WTC11 (cell line): ENCODE measurements at places on chromosomes 13 and 19. TPM values are rescaled to one million over a fixed set of nuclear protein-coding genes. Genes with fewer than 3 reads are reported as not detected.

The MOB3A gene
- 8.1 to 9.8 TPM (median 9.6 TPM) in 3 replicates for total RNA-seq

The CARM1 gene
- total RNA-seq = 125 to 126 TPM (median 126 TPM) in 3 replicates

- peak; percentile 34 for DNase-seq
- H3K4me1 ChIP-seq = no peaks in the 10 kb centered on the region
- H3K27me3 ChIP-seq = no peaks in the 10 kb centered on the region
- no peak overlapping the region for H3K4me3 ChIP-seq
- no peaks in the 10 kb centered on the region for H3K36me3 ChIP-seq
Observed at GRCh38 chr13:69565334-69565733, 542.3 kb upstream of the ATXN8OS start.

GRCh38 chr19:3006075-3006767 is 22.9 kb downstream of the TLE2 start:
- peak; percentile 96 for DNase-seq
- H3K4me3 ChIP-seq = no peak overlapping the region
- H3K27me3 ChIP-seq = no peaks in the 10 kb centered on the region
- H3K27ac ChIP-seq = no peak overlapping the region
- no peaks in the 10 kb centered on the region for H3K4me1 ChIP-seq

DNA sequence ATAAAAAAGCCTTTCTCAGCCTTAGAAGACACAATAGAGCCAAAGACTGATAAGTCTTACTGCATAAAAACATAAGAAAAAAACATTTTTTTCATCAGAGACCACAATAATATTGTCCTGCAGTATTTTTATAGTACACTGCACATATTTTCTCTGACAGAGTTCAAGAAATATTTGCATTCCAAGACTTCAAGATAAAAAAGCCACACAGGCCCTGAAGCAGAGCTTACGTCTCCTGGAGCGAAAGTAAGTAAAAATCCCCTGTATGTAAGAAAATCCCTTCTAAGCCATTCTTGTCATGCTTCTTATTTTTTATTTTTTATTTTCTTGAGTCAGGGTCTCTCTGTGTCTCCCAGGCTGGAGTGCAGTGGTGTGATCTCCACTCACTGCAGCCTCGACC is 755.9 kb downstream of the LIG4 start:
- H3K4me3 ChIP-seq = no peak overlapping the region
- no peak overlapping the region for H3K27ac ChIP-seq
- peaks cover 13% of the 10 kb centered on the region for H3K4me1 ChIP-seq
- DNase-seq = no peak
- H3K27me3 ChIP-seq = no peaks in the 10 kb centered on the region
- H3K36me3 ChIP-seq = peaks cover 2% of the 10 kb centered on the region

DNA sequence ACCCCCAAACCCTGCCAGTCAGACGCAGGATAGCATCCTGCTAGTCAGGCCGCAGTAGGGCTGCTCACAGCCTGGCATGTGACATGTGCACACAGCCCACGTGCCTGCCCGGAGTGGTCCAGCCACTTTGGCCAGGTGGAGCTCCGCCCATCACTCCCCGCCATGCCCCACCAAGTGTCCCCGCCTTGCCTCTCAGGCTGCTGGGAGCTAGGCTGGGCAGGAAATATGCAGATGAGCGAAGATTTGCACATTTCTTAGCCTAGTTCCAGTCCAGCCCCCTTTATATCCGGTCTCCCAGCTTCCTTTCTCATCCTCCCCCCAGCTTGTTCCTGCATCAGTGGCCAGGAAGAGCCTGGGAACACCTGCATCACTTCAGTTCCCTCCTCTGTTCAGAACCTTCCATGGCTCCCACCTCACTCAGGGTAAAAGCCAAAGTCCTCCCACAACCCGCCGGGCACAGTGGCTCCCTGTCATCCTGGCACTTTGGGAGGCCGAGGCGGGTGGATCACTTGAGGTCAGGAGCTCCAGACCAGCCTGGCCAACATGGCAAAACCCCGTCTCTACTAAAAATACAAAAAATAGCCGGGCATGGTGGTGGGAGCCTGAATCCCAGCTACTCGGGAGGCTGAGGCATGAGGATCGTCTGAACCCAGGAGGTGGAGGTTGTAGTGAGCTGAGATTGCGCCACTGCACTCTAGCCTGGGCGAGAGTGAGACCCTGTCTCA is 2.3 kb upstream of the DOCK6 start:
- peak; percentile 70 for DNase-seq
- no peaks in the 10 kb centered on the region for H3K36me3 ChIP-seq
- no peak overlapping the region for H3K4me3 ChIP-seq
- no peaks in the 10 kb centered on the region; the same call in 1 of the 2 replicates for H3K27me3 ChIP-seq
- peaks cover 18% of the 10 kb centered on the region for H3K4me1 ChIP-seq
- peak overlapping the region; percentile 77 for H3K27ac ChIP-seq

GRCh38 chr19:5963855-5964254 is 14.1 kb downstream of the RANBP3 start:
- peaks cover 73% of the 10 kb centered on the region for H3K4me1 ChIP-seq
- peak overlapping the region; percentile 41; the same call in 1 of the 2 replicates for H3K27ac ChIP-seq
- H3K36me3 ChIP-seq = no peaks in the 10 kb centered on the region
- no peak overlapping the region for H3K4me3 ChIP-seq
- no peak for DNase-seq
- H3K27me3 ChIP-seq = no peaks in the 10 kb centered on the region

GRCh38 chr19:28641395-28641794 is 571.6 kb downstream of the UQCRFS1 start:
- H3K4me3 ChIP-seq = no peak overlapping the region
- no peak for DNase-seq
- no peak overlapping the region for H3K27ac ChIP-seq
- H3K27me3 ChIP-seq = no peaks in the 10 kb centered on the region
- H3K36me3 ChIP-seq = peaks cover 13% of the 10 kb centered on the region
- H3K4me1 ChIP-seq = no peaks in the 10 kb centered on the region

The ATP8B3 gene
- total RNA-seq = 5.5 to 8.2 TPM (median 8.0 TPM) in 3 replicates

The CLEC17A gene
- 0.14 TPM in 1 of 3 replicates, not detected in the others for total RNA-seq

DNA sequence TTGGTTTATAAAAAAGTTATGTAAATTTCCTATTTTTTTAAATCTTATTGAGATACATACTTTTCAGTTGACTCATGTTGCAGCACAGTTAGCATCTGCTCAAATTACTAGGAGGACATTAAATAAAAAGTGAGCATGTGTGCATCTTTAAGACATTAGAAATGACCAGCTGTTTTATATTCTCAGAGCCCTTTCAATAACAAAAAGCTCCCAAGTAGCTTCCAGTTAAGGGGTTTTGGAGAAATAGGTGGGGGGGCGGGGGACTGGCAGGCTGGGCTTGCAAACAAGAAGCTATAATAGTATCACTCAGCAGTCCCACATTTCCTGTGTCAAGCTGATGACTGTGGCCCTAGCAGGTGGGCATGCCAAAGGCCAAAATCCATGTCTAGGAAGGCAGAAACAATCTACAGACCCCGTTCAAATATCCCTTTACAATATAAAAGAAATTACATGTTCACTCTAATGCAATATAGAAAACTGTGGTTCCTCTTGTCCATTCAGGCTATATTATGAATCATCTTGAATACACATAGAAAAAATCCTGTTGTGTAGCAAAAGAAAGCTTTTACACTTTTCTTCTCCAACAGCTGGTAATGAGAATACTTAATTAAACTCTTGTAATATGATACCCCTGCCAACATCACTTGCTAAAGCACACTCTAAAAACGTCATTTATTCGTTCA is 1713.2 kb upstream of the SLC10A2 start:
- no peaks in the 10 kb centered on the region for H3K27me3 ChIP-seq
- peaks cover 14% of the 10 kb centered on the region for H3K36me3 ChIP-seq
- peaks cover 34% of the 10 kb centered on the region for H3K4me1 ChIP-seq
- peak; percentile 22 for DNase-seq

- no peaks in the 10 kb centered on the region for H3K36me3 ChIP-seq
- peaks cover 3% of the 10 kb centered on the region for H3K27me3 ChIP-seq
- peaks cover 19% of the 10 kb centered on the region for H3K4me1 ChIP-seq
- no peak overlapping the region for H3K4me3 ChIP-seq
- DNase-seq = no peak
Observed at GRCh38 chr19:55488986-55489710, 912 bp downstream of the SSC5D start.

DNA sequence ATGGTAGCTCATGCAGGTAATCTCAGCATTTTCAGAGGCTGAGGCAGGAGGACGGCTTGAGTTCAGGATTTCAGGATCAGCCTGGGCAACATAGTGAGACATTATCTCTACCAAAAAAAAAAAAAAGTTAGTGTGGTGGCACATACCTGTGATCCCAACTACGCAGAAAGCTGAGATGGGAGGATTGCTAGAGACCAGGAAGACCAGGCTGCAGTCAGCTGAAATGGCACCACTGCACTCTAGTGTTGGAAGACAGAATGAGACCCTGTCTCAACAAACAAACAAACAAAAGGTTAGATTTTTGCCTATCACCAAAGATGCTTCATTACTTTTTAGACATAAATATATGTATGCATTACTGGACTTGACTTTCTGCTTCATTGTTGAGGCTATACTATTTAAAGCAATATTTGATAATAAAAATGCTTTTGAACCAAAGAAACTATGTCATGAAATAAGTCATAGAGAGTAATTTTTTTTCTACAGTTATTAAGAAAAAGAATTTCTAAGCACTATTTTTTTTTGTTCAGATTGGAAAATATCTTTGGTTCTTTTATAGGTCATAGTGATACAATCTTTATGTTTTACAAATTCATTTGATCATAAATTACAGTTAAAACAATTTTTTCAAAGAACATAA is 1180.1 kb upstream of the ATXN8OS start:
- peak; percentile 66 for DNase-seq
- H3K4me3 ChIP-seq = no peak overlapping the region
- peaks cover 17% of the 10 kb centered on the region for H3K36me3 ChIP-seq
- no peaks in the 10 kb centered on the region for H3K27me3 ChIP-seq

GRCh38 chr13:30376426-30377311 is 45.6 kb upstream of the UBE2L5 start:
- H3K4me3 ChIP-seq = no peak overlapping the region
- H3K27ac ChIP-seq = no peak overlapping the region
- H3K4me1 ChIP-seq = peaks cover 20% of the 10 kb centered on the region
- no peaks in the 10 kb centered on the region for H3K36me3 ChIP-seq
